Stimulated activated CD4-positive, alpha-beta T cell treated with anti-CD3 and anti-CD28 coated beads, Interleukin-4, amount 100 ng/mL, for 48 hours (primary cell): ENCODE measurements at places on chromosomes 2 and 18.

GRCh38 chr2:98883780-98884211 is 52.2 kb downstream of the CRACDL start:
- DNase-seq: no peak

DNA sequence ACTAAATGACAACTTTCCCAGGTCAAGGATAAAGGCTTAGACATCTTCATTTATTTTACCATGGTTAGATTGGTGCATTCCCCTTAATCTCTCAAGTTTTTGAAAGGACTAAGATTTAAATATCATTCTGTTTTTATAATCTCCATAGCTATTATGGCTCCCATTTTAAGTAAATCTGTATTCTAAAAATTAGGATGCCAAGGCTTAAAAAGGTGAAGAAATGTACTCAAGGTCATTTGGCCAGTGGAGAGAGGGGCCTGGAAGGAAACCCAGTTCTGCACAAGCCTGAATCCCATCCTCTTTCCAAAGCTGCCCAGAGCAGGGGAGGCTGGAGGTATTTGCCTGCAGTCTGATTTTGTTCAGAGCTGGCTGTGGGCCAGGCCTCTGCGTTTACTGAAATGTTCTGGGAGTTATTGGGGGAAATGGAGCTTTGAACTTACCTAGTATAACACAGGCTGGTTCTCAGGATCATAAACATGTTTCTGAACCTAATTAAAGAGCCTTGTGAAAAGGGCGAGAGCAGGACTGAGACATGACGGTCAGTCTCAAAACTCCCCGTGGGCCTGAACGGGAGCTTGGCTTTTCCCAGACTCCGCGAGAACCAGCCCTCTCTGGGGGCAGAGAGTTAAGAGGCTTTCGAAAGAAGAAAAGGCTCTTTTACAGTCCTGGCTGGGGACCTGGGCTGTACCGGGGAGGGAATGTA is 85.6 kb downstream of the DDX1 start:
- DNase-seq: no peak

- DNase-seq: no peak
Observed at GRCh38 chr2:173986805-173987204, 21.6 kb upstream of the SP3 start.

- DNase-seq: no peak
Observed at GRCh38 chr2:140851258-140851981, 1279.4 kb downstream of the LRP1B start.

DNA sequence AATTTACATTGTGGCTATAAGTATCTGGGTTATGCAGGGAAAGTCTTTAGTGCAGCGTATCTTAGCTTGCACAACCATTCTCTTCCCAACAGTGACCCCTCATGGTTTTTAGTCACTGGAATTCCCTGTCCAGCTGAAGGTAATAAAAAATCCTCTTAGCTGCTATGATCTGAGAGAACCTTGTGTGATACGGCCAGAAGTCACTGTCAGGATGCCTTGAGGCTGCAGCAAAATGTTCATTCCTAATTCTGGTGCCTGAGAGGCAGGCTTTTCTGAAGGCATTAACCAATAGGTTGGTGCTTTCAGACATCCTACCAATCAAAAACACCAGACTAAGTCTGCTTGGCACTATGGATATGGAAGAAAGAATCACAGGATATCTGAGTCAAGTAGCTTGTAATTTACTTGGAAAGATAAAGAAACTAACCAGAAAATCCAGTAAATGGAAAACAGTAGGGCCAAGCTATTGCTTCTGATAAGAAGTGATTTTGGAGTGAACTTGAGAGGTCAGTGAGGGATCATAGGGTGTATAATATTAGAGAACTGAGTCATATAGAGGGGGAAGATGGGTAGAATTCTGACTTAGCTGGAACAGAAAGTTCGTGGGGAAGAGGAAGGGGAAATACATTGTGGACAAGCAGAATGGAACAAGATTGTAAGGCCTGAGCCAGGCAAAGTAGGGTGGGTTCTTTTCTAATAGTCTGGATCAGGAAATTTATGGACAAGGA is 89.0 kb upstream of the SLC14A2 start:
- no peak for DNase-seq

- DNase-seq: no peak
Observed at GRCh38 chr2:235996419-235996818, 171.8 kb downstream of the GBX2 start.

DNA sequence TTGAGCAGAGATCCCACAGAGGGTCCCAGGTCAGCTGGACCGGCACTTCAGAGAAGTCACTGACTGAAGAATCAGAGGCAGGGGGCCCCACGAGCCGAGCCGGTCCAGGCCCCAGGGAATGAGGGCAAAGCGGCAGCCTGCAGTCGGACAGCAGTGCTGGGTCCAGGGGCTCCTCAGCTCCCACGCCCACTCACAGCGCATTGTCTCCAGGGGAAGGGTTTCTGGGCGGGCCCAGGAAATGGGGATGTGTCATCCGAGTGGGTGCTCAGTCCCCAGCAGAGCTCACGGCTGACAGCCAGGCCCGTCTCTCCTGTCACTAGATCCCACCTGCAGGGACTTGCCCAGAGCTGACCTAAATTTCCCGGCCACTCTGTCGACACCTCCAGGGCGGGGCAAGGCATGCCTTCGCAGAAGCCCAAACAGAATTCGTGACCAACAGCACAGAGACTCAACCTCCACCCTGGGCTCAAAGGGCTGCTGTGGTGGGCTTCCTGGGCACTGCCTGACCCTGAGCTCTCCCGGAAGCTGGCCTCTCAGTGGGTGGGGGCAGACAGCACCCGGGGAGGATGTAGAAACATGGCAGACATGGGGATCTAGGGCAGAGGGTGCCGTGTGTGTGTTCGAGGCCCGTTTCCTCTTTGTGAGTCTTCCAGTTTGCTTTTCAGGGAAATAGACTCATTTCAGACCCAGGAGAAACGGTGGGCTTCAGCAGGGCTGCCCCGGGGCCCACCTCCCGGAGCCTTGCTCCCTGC is 42.1 kb upstream of the TAF1B start:
- DNase-seq: peak; percentile 59

DNA sequence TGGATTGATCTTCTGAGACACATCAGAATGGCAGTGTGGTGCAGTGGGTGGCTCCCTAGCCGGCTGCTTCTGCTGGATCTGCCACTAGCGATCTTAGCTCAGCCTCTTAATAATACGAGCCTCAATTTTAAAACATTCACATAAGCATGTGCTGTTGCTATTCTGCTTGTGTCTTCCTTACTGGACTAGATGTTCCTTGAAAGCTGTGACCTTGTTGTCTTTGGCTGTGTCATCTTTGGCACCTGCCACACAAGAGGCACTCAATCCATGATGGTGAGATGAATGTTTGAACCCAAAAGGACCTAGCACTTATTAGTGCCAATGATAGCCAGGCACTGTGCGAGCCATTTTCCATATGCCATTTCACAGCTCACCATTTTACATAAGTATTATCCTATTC is 393.0 kb downstream of the ALK start:
- no peak for DNase-seq

DNA sequence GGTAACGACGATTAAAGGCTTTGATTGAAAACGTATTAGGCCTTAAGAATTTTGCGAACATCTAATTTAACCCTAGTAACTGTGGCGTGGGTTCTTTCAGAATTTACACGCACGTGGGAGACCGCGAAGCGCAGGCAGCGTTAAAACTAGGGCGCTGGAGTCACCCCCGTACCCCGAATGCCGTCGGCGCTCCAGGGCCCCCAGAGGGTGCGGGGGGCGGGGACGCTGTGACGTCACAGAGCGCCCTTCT is 673 bp upstream of the SMCHD1 start:
- DNase-seq: peak; percentile 54

DNA sequence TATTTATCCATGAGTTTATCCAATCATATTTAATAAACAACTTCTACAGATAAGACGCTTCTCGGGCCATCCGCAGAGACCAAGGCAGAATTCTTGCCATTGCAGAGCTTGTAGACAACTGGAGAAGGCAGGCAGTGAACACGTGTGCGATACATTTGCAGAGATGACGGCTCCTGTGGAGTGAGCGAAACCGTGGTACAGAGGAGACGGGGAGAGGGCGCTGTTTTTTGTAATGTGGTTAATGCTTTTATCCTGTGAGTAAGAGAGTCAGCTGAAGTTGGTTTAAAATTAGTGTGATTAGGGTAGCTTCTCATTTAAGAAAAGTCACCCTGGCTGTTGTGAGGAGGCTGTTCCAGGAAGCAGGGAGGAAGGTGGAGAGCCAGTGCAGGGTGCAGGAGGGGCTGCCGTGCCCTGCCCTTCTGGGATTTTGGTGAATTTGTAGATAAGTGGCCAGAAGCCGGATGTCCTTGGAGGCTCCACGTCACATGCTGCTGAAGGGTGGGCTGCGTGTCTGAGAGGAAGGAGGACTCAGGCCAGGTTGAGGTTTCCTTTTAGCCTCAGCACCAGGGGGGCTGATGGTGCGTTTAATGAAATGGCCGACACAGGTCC is 151.4 kb downstream of the SNTG2 start:
- no peak for DNase-seq

DNA sequence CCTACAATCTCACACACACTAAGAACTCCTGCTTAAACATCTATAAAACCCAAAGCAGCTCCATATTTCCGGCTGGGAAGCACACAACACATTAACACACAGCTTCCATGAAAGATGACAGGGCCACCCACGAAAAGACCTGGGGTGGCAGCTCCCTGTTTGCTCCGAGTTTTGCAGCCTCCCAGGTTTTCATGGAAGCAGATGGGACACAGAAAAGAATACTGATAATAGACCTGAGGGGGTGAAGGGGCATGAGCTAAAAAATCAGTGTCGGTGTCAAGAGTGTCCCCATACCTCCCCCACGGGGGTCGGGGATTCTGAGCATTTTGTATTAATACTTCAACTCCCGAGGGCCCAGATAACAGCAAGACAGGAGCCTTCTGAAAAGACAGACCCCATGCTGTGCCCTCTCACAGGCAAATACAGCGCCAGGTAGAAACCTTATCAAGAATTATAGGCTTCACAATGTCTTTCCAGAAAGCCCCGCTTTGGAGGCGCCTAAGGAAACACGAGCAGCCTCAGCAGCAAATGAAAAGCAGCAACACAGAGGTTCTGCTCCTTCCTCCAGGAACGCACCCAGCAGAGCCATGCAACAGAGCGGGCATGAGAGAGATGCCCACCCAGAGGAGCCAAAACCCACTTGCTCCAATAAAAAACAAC is 50.5 kb downstream of the ZNF516 start:
- DNase-seq: no peak

- DNase-seq: no peak
Observed at GRCh38 chr2:150063432-150063889, 424.0 kb downstream of the RND3 start.

DNA sequence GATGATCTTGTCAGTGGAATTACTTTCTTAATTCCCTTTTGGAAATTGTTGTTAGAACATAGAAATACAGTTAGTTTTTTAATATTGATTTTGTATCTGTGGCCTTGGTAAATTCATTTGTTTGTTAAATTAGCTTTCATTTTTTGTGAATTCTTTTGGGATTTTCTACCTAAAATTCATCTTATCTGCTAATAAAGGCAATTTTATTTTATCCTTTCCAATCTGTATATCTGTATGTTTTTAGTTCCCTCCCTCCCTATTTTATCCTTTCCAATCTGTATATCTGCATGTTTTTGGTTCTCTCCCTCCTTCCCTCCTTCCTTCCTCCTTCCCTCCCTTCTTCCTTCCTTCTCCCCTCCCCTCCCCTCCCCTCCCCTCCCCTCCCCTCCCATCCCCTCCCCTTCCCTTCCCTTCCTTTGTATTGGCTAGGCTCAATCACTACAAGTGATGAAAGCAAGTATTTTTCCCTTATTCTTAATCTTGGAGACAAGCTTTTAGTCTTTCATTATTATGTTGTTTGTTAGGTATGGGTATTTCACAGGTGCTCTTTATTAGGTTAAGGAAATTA is 244.4 kb downstream of the ALK start:
- no peak for DNase-seq

GRCh38 chr2:240394549-240394948 is 40.9 kb upstream of the GPC1 start:
- DNase-seq: no peak

GRCh38 chr2:216888887-216889622 is 29.2 kb upstream of the TNP1 start:
- no peak for DNase-seq

DNA sequence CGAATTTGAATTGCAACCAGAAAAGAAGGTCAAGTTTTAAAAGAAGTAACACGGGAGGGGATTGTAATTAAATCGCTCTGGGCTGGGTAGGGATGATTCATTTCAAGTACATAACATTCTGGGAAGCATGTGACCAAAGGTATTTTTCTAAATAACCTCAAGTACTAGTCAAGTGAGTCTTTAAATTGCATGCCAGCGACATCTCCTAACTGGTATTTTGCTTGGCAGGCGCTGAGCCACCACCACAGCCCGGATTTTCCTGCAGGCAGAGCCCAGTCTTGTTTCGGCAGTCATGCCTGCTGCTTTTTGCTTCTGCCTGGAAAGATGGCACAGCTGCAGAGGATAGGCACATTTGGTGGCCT is 33.7 kb upstream of the NPAS2 start:
- DNase-seq: no peak

DNA sequence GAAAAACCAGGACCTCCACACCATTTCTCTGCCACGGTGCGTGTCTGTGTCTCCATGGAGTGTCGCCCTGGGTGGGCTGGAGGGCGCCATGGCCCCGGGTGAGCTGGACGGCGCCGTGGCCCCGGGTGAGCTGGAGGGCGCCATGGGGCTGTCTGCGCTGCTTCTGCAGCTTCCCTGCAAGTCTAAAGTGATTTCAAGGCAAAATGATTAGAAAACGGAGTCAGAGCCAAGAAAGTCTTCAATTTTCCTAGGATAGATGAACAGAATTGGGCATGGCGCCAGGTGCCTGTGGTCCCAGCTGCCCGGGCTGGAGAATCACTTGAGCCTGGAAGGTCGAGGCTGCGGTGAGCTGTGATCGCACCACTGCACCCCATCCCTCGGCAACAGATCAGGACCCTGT is 27.7 kb upstream of the NFATC1 start:
- no peak for DNase-seq

DNA sequence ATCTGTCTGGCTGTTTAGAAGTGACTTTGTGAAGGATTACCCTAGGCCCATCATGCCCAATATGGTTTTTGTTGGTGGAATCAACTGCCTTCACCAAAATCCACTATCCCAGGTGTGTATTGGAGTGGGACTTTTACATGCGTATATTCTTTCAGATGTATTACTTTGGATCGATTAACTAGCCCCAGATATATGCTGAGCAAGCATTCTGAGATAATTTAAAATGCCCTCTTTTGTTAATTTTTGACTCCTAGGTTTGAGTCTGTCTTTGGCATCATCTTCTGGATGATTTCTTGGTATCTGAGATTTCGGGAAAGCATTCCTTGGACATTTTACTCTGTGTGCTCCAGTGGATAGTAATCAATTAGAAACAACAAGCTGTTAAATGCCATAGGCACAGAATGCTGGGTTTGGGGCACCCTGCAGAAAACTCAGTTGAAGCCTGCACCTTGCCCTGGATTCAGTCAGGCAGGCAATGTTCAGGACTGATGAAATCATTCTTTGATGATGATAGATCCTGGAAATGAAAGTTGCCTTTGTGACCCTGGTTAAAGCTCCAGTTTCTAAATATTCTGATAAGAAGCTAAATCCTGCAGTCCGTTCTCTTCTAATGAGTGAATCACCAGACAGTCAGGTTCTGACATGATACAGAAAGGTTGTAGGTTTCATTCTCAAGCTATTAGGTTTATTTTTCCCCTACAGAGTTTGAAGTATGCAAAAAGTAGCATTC is 1.1 kb downstream of the UGT1A1 start:
- no peak for DNase-seq
